Fibroblast of upper back skin (primary cell): ENCODE measurements at places on chromosomes 1 and 21.

GRCh38 chr1:161706113-161706481 lies 932 bp upstream of the FCRLA start:
- no peak for DNase-seq

GRCh38 chr21:26120828-26121227 lies 49.7 kb downstream of the APP start:
- DNase-seq, result peak; percentile 71

- DNase-seq, result no peak
Observed at GRCh38 chr1:179591253-179591591, 410 bp upstream of the TDRD5 start.

DNA sequence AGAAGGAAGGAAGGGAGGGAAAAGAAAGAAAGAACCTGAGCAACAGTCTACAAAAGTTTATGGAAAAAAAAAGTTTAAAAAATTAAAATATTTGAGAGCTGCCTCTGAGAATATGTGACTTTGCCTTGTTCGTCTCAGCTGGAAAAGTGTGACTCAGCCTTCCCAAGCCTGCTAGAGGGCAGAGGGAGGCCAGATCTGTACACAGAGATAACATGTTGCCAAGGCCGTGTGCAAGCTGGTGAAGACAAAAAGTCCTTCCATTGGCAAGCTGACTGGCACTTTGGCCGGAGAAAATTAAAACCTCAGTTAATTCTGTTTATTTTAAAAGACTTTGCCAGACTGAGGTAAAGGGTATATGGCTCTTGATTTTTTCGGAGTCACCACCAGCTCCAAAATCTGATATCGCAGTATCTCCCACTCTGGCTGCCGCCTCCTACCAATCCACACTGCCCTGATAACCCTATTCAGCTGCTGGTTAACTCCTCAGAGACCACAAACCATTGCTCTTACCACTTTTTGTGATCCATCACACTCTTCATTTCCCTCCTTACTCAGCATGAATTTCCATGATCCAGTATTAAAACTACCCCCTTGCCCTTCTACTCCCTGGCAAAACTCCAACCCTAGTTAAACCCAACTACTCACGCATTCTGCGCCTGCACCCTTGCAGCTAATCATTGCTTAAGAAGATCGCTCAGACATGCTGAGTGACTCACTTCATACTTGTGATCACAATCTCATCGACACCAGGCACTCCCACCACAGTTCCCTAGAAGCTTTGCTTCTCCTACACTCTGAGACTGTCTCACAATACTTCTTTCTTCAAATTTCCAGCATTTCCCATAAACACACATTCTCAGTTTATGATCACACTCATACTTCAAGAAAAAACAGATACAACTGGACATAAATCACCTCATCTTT lies 5.7 kb upstream of the PPP1R15B start:
- peak; percentile 98 for DNase-seq

- DNase-seq, result no peak
Observed at GRCh38 chr1:167184081-167184480, 36.6 kb upstream of the POU2F1 start.

- DNase-seq, result no peak
Observed at GRCh38 chr1:11481019-11481418, 2.1 kb downstream of the DISP3 start.

DNA sequence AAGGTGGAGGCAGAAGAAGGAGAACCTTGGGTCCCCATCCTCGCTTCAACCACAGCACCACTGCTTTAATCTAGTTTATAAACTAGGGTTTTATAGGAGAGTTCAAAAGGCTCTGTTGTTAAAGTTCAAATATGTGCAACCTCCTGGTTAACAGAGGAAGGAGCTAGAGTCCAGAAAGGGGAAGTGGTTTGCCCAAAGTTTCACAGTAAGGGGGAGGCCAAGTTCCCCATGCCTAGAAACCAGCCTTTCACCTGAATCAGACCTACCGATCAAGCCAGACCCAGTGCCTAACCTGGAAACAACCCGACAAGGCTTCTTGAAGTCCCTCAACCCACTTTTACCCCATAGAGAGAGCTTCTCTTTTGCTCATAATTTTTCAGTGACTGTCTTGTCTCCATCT lies 106.5 kb downstream of the PLPP3 start:
- no peak for DNase-seq

DNA sequence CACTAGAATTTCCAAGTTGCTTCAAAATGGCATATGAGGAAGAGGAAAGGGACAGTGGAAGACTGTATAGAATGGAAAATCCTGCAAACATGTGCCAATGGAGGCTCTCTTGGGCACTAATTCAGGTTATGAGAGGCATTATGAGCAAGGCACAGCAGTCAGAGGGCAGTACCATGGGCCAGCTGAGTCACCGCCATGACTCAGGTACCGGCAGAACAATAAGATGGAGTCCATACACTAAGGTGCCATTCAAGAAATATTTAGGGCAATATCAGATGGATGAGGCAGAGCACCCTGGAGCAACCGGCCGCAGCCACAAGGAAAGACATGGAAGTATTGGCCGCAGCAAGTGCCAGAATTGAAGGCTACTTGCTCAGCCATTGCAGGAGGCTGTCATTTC lies 25.6 kb upstream of the VAV3 start:
- DNase-seq, result no peak

- peak; percentile 36 for DNase-seq
Observed at GRCh38 chr1:219179293-219179692, 5.6 kb downstream of the LYPLAL1 start.

- DNase-seq, result peak; percentile 17
Observed at GRCh38 chr1:162861101-162861500, at the start of gene CCDC190. CCDC190 (minus strand) TSS chr1:162861175; CDS start chr1:162859646, 1,529 bp downstream.

DNA sequence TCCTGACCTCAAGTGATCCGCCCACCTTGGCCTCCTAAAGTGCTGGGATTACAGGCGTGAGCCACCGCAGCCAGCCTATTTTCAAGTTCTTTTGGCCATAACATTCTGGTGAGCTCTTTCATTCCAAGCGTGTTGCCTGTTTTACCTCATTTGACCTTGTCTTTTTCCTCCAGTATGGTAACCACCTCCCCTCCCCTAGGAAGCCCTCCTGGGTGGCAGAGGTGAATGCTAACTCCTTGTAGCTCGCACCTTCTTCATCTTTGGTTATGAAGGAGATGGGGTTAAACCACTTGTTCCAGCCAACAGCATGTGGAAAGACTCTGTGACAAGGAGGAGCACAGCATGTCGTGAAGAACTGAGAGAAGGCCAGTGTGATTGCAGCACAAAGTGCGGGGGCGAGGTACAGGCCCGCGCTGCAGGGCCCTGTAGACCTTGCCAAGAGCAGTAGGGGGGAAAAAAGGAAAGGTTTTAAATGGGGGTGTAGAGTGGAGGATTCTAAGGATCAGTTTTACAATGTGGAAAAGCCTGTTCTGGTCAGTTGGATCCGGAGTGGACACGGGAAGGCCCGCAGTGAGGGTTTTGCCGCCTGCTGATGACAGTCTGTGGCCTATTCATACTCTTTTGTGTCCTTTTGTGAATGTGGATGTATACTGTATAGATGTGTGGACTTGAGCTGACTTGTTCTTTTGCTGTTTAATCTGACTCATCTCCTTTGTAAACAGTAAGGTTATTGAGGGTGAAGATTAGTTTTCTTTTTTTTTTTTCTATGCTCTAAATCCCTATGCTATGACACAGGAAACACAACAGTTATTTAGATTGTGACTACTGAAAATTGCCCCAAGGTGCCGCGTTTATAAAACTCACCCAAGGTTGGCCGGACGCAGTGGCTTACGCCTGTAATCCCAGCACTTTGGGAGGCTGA lies 7.5 kb upstream of the ZNF436 start:
- peak; percentile 41 for DNase-seq

GRCh38 chr1:87278825-87279535 lies 49.7 kb upstream of the LMO4 start:
- DNase-seq, result peak; percentile 47

- DNase-seq, result no peak
Observed at GRCh38 chr1:68230901-68231626, 1.3 kb downstream of the WLS start.

DNA sequence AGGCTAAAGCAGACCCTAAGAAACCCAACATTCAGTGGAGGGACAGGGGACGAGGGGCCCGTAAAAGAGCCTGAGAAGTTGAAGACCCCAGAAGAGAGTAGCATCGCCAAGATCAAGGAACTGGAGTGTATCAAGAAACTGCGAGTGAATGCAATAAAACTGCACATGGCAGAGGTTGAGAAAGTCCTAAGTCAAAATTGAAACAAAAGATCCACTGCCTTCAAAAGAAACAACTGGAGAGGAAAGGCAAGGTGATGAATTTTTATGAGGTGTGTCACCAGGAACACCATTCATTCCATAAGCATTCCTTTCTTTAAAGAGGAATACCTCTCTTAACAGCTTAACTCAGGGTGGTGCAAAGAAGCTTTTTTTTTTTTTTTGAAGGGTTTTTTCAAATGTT lies 38.3 kb upstream of the ADORA3 start:
- peak; percentile 80 for DNase-seq

GRCh38 chr21:42666925-42667324 lies 13.5 kb downstream of the PDE9A start:
- no peak for DNase-seq

- DNase-seq, result no peak
Observed at GRCh38 chr1:217133092-217133491, 409.9 kb upstream of the ESRRG start.

- DNase-seq, result no peak
Observed at GRCh38 chr1:1086911-1087341, 12.8 kb upstream of the RNF223 start.

- no peak for DNase-seq
Observed at GRCh38 chr1:171344473-171344820, 30.5 kb downstream of the FMO4 start.

DNA sequence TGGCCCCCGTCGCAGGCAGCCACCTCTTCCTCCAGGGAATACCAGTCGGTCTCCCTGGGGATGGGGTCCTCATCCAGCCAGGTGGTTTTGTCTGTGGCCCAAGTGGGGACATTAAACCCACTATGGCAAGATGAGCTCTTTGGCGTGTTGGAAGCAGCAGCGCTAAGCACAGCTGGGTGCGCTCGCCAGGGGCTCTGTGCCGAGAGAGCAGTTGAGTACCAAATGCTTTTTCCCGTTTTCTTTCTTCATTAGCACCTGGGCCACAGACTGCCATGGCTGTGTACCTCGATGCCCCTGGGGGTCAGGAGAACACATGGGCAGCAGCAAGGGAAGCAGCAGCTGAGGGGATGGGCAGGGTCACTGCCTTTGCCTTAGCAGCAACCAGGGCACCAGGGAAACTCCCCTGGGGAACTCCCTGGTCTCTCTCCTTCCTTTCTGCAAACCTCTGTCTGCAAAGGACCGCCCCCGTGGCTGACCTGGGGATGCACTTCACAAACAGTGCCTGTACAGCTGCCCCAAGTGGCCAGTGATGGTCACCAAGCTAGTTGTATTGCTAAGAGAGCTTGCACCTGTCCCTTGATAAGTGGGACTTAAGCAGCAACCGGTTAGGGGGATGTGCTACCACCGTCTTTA lies 31.1 kb downstream of the EDARADD start:
- DNase-seq, result no peak

DNA sequence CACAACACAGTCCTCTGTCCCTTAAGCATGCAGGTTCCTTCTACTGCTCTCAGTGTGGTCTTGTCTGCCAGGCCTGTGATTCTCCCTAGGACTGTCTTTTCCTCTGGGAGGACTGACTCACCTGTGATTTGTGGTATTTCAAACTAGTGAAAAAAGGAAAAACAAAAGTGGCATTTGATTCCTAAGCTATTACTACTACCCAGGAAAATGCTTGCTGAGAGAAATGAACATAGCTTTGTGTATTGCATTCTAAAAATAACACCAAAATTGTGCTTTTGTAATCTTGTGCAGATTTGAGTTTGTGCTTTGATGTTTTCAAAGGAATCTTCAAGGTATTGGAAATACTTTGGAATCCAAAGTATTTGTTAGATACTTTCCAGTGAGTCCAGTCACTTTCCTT lies 57.0 kb downstream of the GPR161 start:
- peak; percentile 80 for DNase-seq

DNA sequence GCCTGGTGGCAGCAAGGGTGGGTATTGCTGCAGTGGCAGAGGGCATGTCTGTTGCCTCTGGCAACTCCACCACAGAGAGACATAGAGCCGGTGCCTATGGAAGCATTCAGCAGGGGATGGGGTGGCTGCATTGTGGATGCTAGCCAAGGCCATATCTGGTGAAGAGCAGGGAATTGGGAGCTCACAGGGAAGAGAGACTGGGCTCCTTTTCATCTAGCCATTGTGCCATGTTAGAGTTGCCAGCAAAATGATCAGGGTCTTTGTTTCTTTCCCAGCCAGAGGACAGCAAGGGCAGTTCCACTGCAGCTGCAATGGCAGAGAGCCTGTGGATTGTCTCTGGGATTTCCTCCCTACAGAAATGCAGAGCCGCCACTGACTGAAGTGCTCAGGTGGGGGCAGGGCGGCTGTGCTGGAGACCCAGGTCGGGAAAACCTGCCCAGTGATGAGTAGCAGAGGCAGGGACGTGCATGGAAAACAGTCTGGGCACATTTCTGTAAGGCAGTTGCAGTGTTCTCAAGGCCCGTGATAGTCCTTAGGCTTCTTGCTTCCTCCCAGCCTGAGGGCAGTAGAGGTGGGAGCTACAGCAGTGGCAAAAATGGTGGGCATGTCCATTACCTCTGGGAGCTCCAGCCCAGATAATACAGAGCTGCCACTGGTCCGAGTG lies 40.2 kb upstream of the CYP4X1 start:
- DNase-seq, result no peak

DNA sequence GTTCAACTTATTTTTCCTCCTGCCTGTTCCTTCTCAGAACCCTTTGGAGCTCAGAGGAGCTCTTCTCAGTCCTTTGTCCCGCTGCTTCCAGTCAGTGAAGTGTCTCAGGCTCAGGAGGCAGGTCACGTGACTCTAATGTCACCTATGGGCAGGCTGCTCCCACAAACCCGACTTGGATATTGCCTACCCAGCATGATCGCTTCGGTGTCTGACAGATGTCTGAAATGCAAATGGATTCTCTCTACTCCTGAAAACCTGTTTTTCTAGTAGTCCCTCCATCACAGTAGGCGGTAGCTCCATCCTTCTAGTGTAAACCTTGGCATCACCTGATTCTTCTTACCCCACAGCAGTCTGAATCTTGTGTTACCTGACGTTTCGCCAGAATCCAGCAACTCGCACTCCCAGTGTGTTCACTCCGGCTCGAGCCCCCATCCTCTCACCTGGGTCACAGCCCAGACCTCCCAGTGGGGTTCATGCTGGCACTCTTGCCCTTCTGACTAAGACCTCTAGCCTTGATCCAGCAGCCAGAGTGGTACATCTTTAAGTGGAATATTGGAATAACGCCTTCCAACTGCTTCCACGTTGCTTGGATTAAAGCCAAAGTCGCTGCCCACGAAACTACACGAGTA lies 5.4 kb downstream of the PADI6 start:
- DNase-seq, result no peak

- DNase-seq, result no peak
Observed at GRCh38 chr1:86849756-86850155, 64.2 kb downstream of the SELENOF start.

- DNase-seq, result peak; percentile 38
Observed at GRCh38 chr1:99768524-99769245, 2.2 kb upstream of the FRRS1 start.

- DNase-seq, result no peak
Observed at GRCh38 chr1:213423605-213424004, 372.6 kb downstream of the RPS6KC1 start.

- DNase-seq, result no peak
Observed at GRCh38 chr1:235021321-235021720, 107.3 kb downstream of the TOMM20 start.
